ENCODE measurements at places on chromosomes 1 and 21. TPM values are rescaled to one million over a fixed set of nuclear protein-coding genes. Genes with fewer than 3 reads are reported as not detected.

ATAD3C gene
- 10.0 TPM for total RNA-seq

GRCh38 chr21:32812035-32812434 lies 40.5 kb upstream of the PAXBP1 start:
- H3K27ac ChIP-seq, result peak overlapping the region; percentile 37
- H3K27me3 ChIP-seq, result no peaks in the 10 kb centered on the region
- no peak for DNase-seq
- no peaks in the 10 kb centered on the region for H3K36me3 ChIP-seq
- no peak overlapping the region for H3K4me3 ChIP-seq
- H3K4me1 ChIP-seq, result no peaks in the 10 kb centered on the region

DNA sequence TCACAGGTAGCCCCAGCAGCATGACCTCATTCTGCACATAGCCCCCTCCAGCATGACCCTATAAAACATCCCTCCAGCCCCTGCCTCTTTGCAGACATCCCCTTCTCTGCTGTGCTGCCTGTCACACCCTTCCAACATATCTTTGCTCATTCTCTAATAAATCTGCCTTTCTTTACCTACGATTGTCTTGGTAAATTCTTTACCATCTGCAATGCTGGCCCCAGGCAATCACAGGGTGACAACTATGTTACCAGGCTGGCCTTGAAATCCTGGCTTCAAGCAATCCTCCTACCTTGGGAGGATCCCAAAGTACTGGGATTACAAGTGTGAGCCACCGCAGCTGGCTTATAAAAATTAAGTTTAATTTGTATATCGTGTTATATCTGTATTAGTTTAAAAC lies 134.5 kb downstream of the VAV3 start:
- no peaks in the 10 kb centered on the region for H3K27me3 ChIP-seq
- H3K27ac ChIP-seq, result no peak overlapping the region
- H3K36me3 ChIP-seq, result no peaks in the 10 kb centered on the region
- H3K4me1 ChIP-seq, result no peaks in the 10 kb centered on the region
- no peak overlapping the region for H3K4me3 ChIP-seq

- peak; percentile 61 for DNase-seq
- no peak overlapping the region for H3K4me3 ChIP-seq
- no peaks in the 10 kb centered on the region for H3K36me3 ChIP-seq
- no peaks in the 10 kb centered on the region for H3K4me1 ChIP-seq
- H3K27ac ChIP-seq, result no peak overlapping the region
Observed at GRCh38 chr1:119882132-119883049, 13.9 kb downstream of the ADAM30 start.

ADCY10 gene
- 0.22 TPM for total RNA-seq

DNA sequence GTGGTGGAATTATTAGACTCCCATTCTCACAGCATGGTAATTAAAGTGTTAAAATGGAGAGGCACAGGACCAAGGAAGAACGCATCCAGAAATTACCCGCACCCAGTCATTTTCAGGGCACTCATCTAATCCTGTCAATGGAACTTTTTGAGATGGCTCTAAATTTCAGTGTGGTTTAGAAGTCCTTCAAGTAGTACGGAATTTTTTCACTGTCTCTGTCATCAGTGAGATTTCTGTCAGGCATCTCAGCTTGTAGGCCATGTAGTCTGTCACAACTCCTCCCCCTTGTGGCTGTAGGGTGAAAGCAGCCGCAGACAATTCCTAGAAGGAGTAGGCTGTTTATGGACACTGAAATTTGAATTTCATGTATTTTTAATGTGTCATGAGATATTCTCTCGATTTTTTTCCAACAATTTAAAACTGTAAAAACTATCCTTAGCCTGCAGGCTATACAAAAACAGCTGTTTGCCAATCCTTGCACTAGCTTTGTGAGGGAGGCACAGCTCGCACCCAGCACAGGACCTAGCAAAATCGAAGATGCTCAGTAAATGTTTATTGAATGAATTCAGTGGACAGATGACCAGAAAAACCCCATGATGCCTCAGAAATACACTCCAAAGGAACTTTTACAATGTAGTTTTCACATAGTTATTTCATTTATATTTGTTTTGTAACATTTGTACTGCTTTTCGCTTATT lies 6.6 kb upstream of the NUP133 start:
- peaks cover 2% of the 10 kb centered on the region for H3K36me3 ChIP-seq
- H3K27ac ChIP-seq, result no peak overlapping the region
- no peak overlapping the region for H3K4me3 ChIP-seq

GRCh38 chr1:112605633-112606327 lies 13.2 kb downstream of the ST7L start:
- no peaks in the 10 kb centered on the region for H3K27me3 ChIP-seq
- peaks cover 20% of the 10 kb centered on the region for H3K36me3 ChIP-seq
- H3K27ac ChIP-seq, result no peak overlapping the region
- no peaks in the 10 kb centered on the region for H3K4me1 ChIP-seq
- no peak for DNase-seq
- no peak overlapping the region for H3K4me3 ChIP-seq

LRRC3 gene
- total RNA-seq, result 1.4 TPM

- H3K27ac ChIP-seq, result no peak overlapping the region
- H3K4me1 ChIP-seq, result no peaks in the 10 kb centered on the region
- no peak for DNase-seq
- H3K4me3 ChIP-seq, result no peak overlapping the region
- H3K27me3 ChIP-seq, result no peaks in the 10 kb centered on the region
- H3K36me3 ChIP-seq, result peaks cover 17% of the 10 kb centered on the region
Observed at GRCh38 chr1:19326748-19327065, 14.6 kb downstream of the SLC66A1 start.

ZYG11A gene
- 0.28 TPM for total RNA-seq

DNA sequence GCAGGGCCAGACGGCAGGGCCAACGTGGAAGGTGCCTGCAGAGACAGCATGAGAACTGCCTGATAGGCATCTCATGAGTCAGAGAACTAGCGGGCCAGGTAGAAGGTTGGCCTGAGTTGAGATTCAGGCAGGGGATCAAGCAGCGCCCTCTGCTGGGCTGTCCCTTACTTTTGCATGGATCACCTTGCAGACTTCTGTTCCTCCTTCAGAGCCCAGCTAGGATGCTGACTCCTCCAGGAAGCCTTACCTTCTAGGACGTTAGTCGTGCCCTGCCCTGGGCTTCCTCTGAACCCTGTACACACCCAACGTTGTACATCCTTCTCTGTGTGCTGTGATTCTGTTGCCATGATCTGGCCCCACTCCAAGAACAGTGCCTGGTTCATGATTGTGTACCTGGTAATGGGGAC lies 231.3 kb upstream of the VAMP3 start:
- no peaks in the 10 kb centered on the region for H3K27me3 ChIP-seq
- H3K36me3 ChIP-seq, result no peaks in the 10 kb centered on the region
- no peak overlapping the region for H3K27ac ChIP-seq
- no peak overlapping the region for H3K4me3 ChIP-seq
- no peaks in the 10 kb centered on the region for H3K4me1 ChIP-seq

POLR3C gene
- 30.0 TPM for total RNA-seq

KRTAP6-1 gene
- total RNA-seq, result not detected

GRCh38 chr1:18978706-18979105 lies 22.2 kb upstream of the IFFO2 start:
- DNase-seq, result no peak
- no peaks in the 10 kb centered on the region for H3K36me3 ChIP-seq
- H3K4me1 ChIP-seq, result no peaks in the 10 kb centered on the region
- no peak overlapping the region for H3K4me3 ChIP-seq
- no peaks in the 10 kb centered on the region for H3K27me3 ChIP-seq

- no peak overlapping the region for H3K27ac ChIP-seq
- no peaks in the 10 kb centered on the region for H3K36me3 ChIP-seq
- no peaks in the 10 kb centered on the region for H3K27me3 ChIP-seq
- DNase-seq, result no peak
Observed at GRCh38 chr1:30900486-30900885, 8.1 kb downstream of the SDC3 start.

RIIAD1 gene
- not detected for total RNA-seq

USP21 gene
- total RNA-seq, result 26.3 TPM

SH3BGR gene
- 4.0 TPM for total RNA-seq

DNA sequence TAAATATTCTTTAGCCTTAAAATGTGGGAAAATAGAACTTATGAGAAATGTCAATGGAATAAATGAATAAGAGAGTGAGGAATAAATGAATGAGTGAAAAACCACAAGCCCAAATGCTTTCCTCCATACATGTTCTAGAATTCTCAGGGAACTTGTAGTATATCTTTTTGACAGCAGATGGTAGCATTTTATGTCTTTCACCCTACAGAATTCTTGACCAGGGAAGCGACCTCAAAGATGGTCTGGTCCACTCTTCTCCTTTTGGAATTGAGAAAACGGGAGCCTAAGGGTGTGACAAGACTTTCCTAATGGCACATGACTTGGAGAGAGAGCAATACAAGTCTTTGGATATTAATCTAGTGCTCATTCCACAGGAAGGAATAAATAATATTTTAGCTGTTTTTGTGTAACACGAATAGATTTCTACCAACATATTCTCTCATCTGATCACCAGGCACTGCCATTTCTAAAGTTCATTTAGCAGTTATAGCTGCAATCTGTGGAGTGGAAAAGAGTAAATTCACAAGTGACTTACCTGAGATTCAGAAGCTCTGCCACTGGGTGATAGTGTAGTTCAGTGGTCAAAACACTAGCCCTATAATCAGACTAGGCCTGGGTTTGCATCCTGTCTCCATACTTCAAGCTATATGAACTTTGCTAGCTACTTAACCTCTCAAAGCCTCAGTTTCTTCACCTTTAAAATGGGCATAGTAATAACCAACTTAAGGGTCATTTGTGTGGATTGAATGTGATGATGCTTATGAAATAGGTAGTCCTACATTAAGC lies 15.0 kb upstream of the F5 start:
- no peak for DNase-seq
- no peaks in the 10 kb centered on the region for H3K27me3 ChIP-seq
- no peak overlapping the region for H3K4me3 ChIP-seq
- no peaks in the 10 kb centered on the region for H3K36me3 ChIP-seq
- no peaks in the 10 kb centered on the region for H3K4me1 ChIP-seq

- peak overlapping the region; percentile 10 for H3K4me3 ChIP-seq
- peak; percentile 57 for DNase-seq
- H3K27ac ChIP-seq, result peak overlapping the region; percentile 32
Observed at GRCh38 chr1:204041232-204041767, 31.6 kb upstream of the SOX13 start.

HLX gene
- total RNA-seq, result 8.2 TPM

DNA sequence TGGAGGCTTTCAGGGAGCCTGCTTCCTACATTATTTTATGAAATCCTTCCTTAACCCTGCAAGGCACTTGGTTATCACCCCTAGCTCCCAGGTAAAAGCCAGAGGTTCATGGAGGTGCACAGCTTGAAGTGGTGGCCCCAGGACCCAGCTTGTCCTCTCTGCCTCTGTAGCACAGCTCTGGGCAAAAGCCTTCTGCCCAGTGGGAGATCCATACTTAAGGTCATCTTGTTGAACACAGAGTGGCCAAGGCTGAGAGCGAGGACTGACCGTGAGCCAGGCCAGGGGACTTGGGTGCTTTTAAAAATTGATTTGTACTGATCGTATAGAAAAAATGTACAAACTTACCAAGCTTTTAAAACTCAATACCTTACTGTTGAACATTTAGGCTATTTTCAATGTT lies 33.4 kb downstream of the KCNA2 start:
- no peak overlapping the region for H3K4me3 ChIP-seq
- no peak overlapping the region for H3K27ac ChIP-seq
- H3K36me3 ChIP-seq, result no peaks in the 10 kb centered on the region
- DNase-seq, result no peak
- H3K4me1 ChIP-seq, result no peaks in the 10 kb centered on the region

GRCh38 chr1:56375326-56375804 lies 204.0 kb downstream of the PLPP3 start:
- no peaks in the 10 kb centered on the region for H3K4me1 ChIP-seq
- H3K36me3 ChIP-seq, result no peaks in the 10 kb centered on the region
- no peak overlapping the region for H3K4me3 ChIP-seq
- DNase-seq, result no peak

SDHB gene
- 92.0 TPM for total RNA-seq

DNA sequence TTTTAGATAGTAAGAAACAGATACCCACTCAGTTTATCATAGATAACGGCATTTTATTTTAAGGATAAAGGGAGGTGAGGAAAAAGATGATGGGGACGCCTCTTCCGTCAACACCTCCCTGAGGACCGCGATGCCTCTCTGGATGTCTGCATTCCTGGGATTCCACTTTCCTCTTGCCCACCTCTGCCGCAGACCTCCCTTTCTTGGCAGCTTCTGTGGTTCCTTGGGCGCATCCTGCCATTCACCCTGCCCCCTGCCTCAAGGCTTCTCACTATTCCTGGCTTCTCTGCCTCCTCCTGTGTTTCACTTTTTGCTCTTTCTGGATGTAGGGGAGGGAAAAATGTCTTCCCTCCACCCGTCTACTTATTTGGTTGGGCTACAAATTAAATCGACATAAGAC lies 19.9 kb downstream of the HUNK start:
- H3K27ac ChIP-seq, result no peak overlapping the region
- no peaks in the 10 kb centered on the region for H3K27me3 ChIP-seq
- H3K36me3 ChIP-seq, result no peaks in the 10 kb centered on the region
- H3K4me1 ChIP-seq, result peaks cover 11% of the 10 kb centered on the region
- no peak for DNase-seq
- no peak overlapping the region for H3K4me3 ChIP-seq

DNA sequence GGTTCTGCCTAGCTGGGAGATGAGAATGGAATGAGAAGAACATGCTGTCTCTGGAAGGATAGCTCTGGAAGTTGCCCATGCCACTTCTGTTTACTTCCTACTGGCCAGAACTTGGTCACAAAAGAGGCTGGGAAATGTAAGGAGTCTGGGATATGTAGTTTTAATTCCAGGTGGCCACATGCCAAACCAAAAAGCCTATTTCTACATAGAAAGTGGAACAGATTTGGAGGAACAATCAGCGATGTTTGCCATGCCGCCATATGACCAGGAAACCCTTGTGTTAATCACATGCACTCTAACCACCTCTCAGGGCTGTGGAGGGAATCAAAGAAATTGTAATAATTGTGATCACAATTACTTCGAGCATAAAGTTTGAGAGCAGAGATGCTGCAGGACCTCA lies 10.0 kb upstream of the OLIG2 start:
- H3K36me3 ChIP-seq, result no peaks in the 10 kb centered on the region
- no peaks in the 10 kb centered on the region for H3K4me1 ChIP-seq
- peaks cover 30% of the 10 kb centered on the region for H3K27me3 ChIP-seq
- DNase-seq, result no peak
- no peak overlapping the region for H3K4me3 ChIP-seq
- no peak overlapping the region for H3K27ac ChIP-seq

AMY1B gene
- total RNA-seq, result not detected

UCK2 gene
- total RNA-seq, result 18.7 TPM

GRCh38 chr1:165279882-165280281 lies 76.6 kb downstream of the LMX1A start:
- DNase-seq, result no peak
- no peaks in the 10 kb centered on the region for H3K36me3 ChIP-seq
- no peaks in the 10 kb centered on the region for H3K4me1 ChIP-seq
- H3K27me3 ChIP-seq, result no peaks in the 10 kb centered on the region
- no peak overlapping the region for H3K27ac ChIP-seq

GRCh38 chr1:180211860-180212229 lies 18.2 kb upstream of the LHX4 start:
- no peak overlapping the region for H3K27ac ChIP-seq
- no peaks in the 10 kb centered on the region for H3K36me3 ChIP-seq
- H3K4me3 ChIP-seq, result no peak overlapping the region
- no peaks in the 10 kb centered on the region for H3K27me3 ChIP-seq
